Activated T-helper 1 cell treated with anti-CD3 and anti-CD28 coated beads, Interleukin-12 subunit alpha, Interleukin-12 subunit beta, Interleukin-2, Interleukin-4 antibody, amounts not matched to agents 30 ng/mL and 10 ng/mL and 1 ng/mL, durations not matched to agents 14 hours and 24 hours and 36 hours (primary cell): ENCODE measurements at places on chromosomes 6 and 20.
A peak's percentile ranks its signal among the peaks of the same experiment; 100 is the strongest.

DNA sequence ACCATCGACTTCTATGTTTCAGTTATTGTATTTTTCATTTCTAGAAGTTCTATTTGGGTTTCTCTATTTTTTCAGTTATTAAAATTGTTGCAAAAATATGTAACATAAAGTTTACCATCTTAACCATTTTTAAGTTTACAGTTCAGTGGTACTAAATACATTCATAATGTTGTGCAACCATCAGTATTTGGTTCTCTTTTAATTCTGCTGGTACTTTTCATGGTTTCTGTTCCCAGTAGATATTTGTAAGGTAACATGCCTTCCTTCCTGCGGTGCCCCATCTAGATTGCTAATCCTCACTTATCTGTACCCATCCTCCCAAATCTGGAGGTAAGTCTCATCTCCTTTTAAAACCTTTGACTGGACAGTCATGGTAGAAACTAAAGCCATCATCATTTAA lies 47.9 kb downstream of the TGM2 start:
- DNase-seq: no peak

DNA sequence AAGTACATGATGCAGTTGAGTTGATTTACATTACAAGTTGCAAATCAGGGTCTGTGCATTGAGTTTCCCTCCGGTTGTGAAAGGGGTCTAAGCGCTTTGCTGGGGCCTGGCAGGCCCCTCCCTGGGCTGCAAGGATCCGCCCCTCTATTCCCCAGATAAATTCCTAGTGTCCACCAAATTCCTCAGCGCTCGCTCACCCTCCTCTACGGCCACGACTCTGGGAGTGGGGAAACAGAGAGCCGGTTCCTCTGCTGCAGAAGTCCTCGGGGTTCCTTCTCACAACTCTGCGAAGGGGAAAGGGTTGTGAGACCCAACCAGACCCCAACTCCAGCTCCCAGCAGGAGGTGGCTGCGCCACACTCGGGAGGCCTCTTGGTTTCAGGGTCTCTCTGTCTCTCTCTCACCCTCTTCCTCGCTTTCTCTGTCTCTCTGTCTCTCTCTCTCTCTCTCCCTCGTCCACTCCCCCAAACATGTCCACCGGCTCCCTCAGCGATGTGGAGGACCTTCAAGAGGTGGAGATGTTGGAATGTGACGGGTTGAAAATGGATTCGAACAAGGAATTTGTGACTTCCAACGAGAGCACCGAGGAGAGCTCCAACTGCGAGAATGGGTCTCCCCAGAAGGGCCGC lies at the start of gene TCF21:
TCF21 (plus strand) TSS at position 185 of the 628 bp plus-strand sequence; CDS start at position 470, 285 bp downstream.
- DNase-seq: no peak

- no peak for DNase-seq
Observed at GRCh38 chr6:99789767-99790166, 183.1 kb downstream of the PRDM13 start.

GRCh38 chr6:149754548-149754947 lies 5.0 kb downstream of the PCMT1 start:
- no peak for DNase-seq

DNA sequence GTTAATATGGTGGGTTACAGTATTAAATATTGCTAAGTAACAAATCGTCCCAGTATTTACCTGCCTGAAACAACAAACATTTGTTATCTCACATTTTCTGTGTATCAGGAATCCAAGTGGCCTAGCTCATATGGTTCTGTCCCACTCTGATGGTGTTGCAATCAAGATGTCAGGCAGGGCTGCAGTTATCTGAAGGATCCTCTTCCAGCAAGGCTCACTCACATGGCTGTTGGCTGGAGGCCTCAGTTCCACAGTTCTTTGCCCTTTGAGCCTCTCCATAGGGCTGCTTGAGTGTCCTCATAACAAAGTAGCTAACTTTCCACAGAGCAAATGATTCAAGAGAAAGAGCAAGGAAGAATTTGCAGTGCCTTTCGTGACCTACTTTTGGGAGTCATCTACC lies 17.7 kb downstream of the RAB22A start:
- DNase-seq: no peak

DNA sequence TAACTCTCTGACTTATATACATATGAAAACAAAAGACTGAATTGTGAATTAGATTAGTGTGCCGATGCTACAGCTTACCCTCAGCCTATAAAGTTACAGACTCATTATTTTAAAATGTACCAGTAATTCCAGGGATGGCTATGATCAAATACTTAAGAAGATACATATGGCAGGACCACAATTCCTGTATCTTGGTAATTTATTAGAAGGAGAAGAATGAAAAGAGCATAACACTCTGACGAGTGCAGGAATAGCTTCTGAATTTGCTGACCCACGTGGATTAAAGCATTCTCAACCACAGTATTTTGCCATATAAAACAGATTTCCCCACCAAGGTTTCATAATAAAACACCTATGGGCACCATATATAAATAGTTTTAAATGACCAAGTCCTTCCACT lies 368.5 kb upstream of the RUNX2 start:
- no peak for DNase-seq

DNA sequence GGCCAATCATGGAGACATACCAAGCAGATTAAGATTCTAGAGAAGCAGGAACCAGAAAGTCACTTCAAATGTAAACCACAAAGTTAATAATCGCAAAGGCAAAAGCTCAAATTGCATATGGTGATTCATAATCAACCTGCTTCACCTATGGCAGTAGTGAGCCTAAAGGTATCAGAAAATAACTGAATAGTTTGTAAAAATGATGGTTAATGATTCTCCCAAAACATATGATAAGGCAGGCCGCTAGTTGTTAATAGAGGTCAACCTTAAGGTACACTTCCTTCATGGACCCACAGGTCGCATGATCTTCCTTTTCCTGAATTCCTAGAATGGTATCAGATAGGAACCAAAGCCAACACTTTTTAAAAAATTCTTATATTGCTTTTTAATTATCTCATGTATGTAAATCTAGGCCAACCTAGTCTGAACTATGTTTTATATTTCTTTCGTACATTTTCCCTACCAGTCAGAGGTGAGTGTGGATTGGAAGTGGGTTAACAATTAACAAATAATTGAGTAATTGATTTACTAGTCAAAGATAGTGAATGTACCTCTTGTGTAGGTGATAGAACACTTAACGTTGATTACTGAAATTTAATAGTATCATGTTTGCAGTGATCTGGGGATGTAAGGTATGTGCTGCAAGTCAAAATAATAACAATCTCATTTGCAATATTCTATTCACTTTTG lies 16.4 kb downstream of the TAAR2 start:
- DNase-seq: no peak

- DNase-seq: no peak
Observed at GRCh38 chr6:47785182-47785581, 3.4 kb downstream of the OPN5 start.

- DNase-seq: peak; percentile 8
Observed at GRCh38 chr6:18263418-18264218, 712 bp downstream of the DEK start.

DNA sequence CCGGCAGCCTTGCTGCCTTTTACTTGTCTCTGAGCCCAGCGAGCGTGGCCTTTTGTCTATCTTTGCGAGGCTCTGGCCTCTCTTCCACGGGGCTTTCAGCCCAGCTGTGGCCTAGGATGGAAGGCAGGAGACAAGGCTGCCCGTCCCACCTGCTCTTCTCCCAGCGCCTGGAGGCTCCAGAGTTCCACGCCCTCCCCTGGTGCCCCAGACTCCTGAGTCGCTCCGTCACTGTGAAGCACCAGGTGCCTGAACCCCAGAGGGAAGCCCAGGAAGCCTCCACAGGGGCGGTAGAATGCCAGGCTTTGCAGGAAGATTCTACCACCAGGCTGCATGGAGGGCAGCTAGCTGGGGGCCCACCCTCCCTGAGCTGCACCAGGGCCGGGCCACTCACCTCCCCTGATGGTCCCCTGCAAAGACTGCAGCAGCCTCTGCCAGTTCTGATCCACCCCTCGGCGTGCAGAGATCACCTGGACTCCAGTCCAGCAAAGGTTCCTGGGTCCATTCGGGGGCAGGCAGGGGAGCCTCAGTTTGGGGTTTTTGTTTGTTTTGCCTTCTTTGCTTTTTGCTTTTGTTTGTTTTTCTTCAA lies 384.6 kb downstream of the CDH4 start:
- DNase-seq: no peak

- no peak for DNase-seq
Observed at GRCh38 chr20:58655328-58656107, 4.4 kb downstream of the STX16 start.

DNA sequence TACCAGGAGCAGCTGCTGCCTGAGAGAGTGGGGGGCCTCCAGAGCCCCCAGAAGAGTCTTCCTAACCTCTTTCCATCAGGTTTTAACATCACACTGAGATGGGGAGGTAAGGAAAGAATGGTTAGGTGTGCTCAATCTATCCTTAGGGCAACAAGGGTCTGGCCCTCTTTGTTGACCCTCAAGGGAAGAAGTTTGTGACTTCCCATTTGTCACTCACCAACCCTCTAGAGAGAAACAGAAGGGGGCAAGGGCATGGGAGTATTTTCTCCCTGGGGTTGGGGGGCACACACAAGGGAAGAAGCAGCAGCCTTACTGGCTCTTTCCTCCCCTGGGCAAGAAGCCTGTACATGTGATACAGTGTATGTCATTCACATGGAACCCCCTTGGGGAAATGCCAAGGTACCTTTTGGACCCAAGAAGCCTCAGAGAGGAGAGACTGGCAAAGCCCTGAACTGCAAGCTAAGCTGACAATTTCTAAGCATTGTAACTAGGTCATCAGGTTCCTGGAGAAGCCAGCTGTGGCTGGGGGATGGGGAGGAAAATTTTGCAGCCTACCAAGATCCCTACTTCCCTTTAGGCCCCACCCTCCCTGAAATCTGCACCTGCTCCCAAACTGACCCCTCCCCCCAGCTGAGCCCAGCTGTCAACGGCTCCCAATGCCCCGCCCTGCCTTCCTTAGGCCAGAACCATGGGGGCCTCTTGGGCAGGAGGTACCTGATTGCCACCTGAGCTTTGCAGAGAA lies 14.5 kb downstream of the BCL2L1 start:
- no peak for DNase-seq

GRCh38 chr20:17667445-17667844 lies 14.6 kb downstream of the RRBP1 start:
- DNase-seq: no peak

DNA sequence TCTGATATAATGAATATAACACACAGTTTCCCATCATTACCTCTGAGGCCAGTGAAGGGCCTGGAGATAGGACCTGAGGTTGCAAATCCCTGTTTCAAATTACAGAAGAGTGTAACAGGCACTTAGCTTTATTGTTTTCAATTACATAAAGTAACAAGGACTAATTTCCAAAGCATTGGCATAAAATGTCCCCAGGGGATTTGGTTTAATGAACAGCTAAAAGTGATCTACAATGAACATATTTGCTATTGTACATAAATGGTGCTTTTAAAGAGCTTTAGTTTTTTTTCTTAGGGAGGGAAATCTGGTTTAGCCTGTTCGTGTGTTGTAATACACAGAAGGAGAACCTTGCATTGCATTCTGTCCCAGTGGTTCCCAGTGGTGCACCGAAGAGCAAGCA lies 54.4 kb downstream of the HMGN3 start:
- no peak for DNase-seq

- DNase-seq: no peak
Observed at GRCh38 chr20:16917636-16918035, 169.5 kb downstream of the OTOR start.

DNA sequence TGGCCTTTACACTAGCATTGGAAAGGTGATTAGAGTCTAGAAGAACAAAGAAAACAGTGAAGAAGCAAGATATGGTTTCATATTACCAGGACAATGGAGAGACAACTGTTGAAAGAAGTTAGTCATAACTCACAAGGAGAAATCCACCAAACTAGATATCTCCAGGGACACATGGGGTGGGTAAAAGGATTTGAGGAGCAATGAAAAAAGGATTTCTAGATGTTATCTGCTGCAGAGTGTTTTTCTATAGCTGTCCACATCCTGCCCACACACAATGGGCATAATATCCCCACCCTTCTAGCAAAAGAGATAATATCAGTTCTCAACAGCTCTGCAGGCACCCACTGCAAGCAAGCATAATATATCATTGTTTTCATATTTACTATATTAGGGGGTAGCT lies 303.1 kb downstream of the HAO1 start:
- DNase-seq: no peak

GRCh38 chr6:19408331-19408730 lies 428.8 kb upstream of the ID4 start:
- DNase-seq: no peak

GRCh38 chr6:41498968-41499599 lies 47.1 kb upstream of the FOXP4 start:
- no peak for DNase-seq

DNA sequence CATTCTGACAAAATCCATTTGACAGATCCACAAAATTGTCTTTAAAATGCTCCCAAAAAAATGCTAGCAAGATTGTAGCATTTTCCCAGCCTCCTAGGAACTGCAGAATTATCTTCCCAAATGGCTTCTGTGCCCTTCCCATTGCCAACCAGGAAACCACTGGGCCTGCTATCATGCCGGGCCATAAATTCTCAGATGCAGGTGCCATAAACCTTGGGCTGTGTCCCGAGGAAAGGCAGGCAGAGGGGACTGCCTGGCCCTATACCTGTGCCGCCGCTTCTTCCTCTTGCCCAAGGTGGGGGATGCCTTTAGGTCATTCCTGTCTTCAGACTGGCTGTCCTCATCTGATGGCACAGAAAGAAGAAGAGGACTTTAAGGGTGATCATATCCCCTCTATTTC lies 2.8 kb downstream of the VSX1 start:
- no peak for DNase-seq

GRCh38 chr6:9943986-9944385 lies 470.9 kb downstream of the TFAP2A start:
- no peak for DNase-seq

DNA sequence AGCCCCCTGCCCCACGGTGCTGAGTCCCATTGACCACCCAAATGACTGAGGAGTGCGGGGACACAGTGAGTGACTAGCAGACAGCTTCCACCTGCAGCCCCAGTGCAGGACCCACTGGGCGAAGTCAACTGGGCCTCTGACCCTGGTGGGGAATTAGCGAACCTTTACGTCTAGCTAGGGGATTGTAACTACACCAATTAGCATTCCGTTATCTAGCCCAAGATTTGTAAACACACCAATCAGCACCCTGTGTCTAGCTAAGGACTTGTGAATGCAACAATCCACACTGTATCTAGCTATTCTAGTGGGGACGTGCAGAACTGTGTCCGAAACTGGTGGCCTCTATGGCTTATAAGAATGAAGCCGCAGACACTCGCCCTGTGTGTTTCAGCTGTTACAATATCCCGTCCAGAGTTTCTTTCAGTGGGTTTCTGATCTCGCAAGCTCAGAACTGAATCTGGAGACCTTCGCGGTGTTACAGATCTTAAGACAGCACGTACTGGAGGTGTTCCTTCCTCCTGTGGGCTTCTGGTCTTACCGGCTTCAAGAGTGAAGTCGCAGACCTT lies 21.1 kb upstream of the GMPR start:
- DNase-seq: no peak

GRCh38 chr6:18506382-18507017 lies 119.3 kb downstream of the RNF144B start:
- DNase-seq: no peak

DNA sequence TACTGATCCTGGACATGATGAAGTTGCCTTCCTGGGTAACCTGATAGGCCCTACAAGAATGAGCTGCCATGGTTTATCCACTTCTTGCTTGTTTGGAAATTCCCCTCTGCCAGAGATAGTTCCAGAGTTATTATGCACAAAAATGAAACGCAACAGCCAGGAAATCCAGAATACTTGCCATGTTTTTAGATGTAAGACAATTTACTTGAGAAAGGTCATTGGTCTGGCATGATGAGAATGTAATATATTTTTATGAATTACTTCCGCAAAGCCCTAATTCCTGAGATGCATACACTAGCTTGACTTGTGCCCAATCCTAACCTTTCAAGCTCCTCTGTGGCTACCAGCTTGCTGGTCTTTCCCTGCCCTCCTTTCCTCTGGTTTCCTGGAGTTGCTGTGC lies 27.9 kb upstream of the NT5E start:
- DNase-seq: no peak
